ENCODE measurements at places on chromosomes 7 and 10.

- DNase-seq = no peak
Measured at GRCh38 chr7:142960955-142961512, 1.1 kb downstream of the KEL start.

GRCh38 chr10:26215396-26215934 is 1.1 kb upstream of the GAD2 start:
- DNase-seq = no peak

DNA sequence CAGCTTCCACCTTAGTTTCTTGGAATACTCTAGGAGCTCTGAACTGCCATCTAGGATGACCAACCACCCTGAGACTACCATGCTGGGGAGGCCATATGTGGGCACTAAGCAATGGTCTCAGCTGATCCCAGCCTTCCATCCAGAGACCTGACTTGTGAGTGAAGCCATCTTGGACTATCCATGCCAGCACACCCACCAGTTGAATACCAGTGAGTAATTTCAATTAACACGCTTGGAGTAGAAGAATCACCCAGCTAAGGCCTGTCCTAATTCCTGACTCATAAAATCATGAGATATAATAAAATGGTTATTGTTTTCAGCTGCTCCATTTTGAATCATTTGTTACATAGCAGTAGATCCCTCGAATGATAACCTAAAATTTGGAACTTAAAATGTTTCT is 5.2 kb upstream of the KIF5B start:
- DNase-seq = no peak

- DNase-seq = no peak
Measured at GRCh38 chr10:29412485-29412884, 123.6 kb downstream of the LYZL1 start.
